Omental fat pad (tissue), 4 donors: ENCODE measurements at places on chromosomes 2 and 18.

DNA sequence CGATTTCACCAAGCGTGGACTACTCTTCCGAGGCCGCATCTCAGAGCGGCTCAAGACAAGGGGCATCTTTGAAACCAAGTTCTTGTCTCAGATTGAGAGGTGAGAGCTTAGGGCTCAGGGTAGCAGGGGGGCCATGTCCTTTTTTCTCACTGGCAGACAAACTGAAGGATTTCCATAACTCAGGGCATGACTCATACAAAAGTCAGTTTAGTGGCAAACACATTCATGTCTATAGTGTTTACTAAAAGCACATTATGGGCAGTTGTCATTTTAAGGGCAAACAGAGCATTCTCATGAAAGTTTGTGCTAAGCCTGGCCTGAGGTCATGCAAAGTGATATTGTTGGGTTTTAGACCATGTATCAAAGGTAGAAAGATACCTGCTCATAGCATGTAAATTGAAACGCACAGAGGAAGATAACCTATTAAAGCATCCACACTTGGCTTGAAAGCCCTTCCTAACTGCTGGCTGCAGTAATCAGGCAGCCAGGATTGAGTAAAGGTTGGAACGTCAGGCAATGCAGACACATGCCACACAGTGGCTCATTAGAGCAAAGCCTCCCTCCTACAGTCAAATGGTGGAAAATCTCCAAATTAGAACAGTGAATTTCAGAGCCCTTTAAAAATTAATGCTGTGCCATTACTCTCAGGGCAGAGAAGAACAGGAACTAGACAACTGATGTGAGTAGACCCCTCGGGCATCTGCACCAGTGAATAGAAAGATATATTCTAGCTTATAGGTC, 54.2 kb downstream of the HK2 start:
- DNase-seq: no peak

DNA sequence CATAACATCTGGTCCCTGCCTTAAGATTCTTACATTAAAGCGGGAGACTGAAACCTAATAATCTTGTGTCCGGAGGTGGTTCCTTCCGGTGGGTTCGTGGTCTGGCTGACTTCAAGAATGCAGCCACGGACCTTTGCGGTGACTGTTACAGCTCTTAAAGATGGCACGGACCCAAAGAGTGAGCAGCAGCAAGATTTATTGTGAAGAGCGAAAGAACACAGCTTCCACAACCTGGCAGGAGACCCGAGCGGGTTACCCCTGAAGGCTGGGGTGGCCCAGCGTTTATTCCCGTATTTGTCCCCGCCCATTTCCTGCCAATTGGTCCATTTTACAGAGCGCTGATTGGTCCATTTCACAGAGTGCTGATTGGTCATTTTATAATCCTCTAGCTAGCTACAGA, 122.3 kb upstream of the SIX2 start:
- DNase-seq: no peak

DNA sequence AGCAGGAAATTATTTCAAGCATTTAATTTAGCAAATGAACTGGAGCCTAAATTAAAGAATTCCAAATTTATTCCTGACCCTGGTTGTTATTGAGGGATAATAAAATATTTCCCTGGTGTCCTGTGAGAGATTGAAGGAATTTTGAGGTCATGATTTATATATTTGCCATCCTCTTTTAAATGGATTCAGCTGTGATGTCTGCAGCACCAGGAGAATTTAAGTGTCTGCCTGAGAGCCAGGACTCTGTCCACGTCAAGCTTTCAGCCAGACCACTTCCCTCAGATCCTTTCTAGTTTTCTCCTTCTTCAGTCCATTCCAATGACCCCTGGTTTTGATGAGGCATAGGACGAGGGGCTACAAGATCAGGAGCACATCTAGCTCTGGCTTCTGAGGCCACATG, 59.9 kb downstream of the INO80C start:
- DNase-seq: no peak

- DNase-seq: no peak
Measured at GRCh38 chr2:223797811-223798721, 39.3 kb downstream of the AP1S3 start.

DNA sequence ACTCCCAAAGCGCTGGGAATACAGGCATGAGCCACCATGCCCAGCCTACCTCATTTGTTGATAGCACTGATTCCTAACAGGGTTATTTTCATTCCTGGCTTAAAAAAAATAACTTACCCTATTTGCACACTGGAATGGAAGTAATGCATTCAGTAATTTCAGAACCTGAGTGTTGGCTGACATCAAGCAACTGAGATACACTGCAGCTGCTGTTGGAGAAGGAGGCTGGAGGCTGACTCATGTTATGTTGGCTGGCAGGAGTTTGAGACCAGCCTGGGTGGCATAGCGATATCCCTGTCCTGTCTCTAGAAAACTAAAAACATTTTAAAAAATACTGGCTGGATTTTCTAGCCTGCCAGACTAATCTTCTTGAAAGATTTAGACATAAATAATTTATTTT, 385.1 kb upstream of the MEX3C start:
- DNase-seq: no peak

DNA sequence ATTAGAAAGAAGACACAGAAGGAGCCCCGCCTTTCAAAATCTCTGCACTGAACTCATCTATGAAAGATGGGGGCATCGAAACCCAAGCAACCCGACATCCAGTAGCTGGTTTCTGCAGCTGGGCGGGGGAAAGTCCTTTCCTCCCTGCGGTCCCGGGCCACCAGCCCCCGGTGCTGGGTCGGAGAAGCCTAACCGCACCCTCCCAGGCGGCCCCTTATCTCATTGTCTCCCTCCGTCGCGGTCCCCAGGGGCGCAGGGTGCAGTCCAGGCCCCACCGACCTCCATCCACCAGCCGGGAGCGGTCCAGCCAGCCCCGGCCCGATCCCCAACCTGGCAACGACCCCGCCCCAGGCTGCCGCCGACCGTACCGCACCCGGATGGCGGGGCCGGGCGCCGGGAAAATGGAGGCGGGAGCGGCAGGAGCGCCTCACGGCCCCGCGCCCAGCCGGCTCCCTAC, 452 bp downstream of the RAPH1 start:
- no peak for DNase-seq

GRCh38 chr2:44109166-44109565, 59.5 kb upstream of the PPM1B start:
- no peak for DNase-seq

DNA sequence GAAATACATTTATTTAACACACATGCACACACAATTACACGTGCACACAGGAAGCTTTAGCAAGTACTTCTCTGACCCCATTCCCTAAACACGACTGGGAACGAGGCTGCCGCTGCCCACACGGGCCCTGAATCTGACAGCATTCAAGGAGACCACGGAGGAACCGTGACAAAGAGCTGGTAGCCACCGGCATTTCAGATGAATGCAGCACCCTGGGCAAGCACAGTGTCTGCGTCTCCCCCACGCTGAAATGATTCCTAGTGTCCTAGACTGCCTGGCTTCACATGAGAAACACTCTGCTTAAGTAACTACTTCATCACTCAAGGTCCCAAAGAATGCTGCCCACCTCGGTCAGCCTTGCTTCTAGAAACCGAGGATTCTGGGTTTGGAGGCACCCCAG, 95.0 kb downstream of the HDAC4 start:
- DNase-seq: no peak

DNA sequence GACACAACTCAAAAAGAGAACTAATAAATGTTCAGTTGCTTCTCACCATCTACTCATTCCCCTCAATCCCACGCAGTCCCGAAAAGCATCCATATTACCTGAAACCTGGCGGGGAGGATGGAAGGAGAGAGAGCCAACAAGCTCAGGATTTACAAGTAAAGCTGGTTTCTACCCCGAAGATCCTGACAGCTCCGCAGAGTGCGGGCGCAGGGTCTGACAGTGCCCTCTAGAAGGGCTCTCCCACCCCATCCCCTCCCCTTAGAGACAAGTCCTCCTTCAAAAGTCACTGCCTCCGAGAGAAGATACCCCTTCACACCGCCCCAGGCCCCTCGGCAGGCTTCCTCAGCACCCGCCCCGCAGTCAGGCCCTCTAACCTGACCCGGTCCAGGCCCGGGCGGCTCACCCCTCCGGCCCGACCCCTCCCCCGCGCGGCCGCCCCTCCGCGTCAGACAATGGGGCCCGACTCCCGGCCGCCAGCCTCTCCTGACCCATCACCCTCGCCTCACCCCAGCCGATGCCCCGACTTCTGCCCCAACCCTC, 550 bp downstream of the RAB1A start:
- peak; percentile 27 for DNase-seq

GRCh38 chr2:215826838-215827441, 186.4 kb downstream of the MREG start:
- DNase-seq: no peak
